ENCODE measurements at places on chromosomes 12 and 14.

DNA sequence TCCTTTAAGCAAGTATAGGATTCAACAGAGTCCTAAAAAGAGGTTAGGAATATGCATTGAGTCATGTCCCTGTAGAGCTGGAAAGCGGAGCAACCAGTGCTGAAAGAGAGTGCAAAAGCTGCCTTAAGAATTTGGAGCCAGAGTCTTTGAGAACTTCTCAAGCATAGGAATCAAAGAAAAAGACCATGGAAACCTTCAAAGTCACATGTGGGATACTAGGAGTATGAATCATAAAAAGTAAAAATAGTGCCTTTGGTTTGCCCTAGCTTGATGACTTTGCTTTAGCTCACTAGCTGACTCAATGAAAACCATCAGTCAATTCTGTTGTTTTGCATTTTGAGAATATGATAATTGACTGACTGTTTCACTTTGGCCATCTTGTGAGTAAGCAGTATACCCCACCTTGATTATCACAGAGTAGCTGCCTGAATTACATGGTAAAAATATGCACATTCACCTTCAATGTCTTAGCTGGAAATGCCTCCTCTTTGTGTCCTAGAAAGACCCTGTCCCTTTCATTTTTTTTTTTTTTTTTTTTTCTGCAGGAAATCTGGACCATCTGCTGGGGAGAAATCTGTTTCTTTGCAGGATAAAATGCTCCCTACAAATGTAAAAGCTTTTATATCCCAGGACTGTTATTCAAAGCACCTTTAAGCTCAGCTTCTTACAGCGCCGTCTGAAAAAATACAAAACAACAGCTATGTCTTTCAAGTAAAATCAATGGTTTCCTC is 248.6 kb upstream of the KRR1 start:
- peak; percentile 95 for DNase-seq

DNA sequence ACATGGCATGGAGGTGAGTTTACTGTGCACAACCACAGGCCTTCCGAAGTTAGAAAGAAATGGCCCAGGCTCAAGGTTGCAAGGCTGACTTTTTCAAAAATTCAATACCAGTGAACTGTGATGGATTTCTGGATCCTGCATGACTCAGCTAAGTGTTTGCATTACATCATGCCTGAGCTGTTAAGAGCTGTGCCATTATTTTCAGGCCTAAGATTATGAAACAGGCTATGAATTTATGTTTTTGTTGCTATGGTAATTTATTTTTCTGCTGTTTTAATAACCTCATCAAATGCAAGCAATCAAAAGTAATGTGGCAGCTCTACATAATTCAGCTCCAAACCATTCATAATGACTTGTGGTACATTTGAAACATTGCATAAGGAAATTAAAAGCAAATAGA is 457.7 kb upstream of the TMEM132C start:
- peak; percentile 83 for DNase-seq

GRCh38 chr12:76820888-76821482 is 57.1 kb downstream of the ZDHHC17 start:
- DNase-seq, result peak; percentile 40

GRCh38 chr14:94660306-94660946 is 48.2 kb downstream of the SERPINA3 start:
- DNase-seq, result no peak

GRCh38 chr14:55336162-55336561 is 64.9 kb downstream of the FBXO34 start:
- DNase-seq, result no peak

DNA sequence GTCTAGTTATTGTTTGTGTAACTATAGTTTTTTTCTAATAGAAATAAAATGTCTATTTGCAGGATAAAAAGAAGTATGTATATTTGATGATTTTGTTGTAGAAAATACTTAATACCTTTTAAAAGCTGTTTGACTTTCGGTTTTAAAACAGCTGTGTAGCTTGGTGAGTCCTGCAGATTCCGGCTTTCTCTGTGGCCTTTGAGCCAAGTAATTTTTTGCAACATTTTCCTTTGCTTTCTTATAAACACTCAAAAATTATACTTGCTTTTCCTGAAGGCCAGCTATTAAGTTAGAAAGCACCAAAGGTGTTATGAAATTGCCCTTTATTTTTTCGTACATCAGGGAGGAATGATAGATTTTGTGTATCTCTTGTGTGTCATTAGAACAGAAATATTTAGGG is 63.6 kb downstream of the CRADD start:
- peak; percentile 58 for DNase-seq

GRCh38 chr12:87074781-87075180 is 818.6 kb upstream of the MGAT4C start:
- DNase-seq, result peak; percentile 4

DNA sequence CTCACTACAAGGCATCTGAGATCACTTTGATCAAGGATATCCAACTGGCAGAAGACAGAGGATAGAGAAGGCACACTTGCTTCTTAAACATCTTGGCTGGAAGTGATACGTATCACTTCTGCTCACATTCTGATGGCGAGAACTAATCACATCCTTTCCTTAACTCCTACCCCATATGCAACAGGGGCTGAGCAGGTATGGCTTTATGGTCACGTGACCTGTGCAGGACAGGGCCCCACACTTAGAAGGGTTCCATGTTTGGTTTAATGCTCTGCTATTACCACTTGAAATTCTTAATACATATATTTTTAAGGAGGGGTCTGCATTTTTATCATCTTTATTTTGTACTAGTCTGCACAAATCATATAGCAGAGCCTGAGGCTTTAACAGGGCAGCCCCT is 177.3 kb downstream of the SLC15A5 start:
- no peak for DNase-seq

DNA sequence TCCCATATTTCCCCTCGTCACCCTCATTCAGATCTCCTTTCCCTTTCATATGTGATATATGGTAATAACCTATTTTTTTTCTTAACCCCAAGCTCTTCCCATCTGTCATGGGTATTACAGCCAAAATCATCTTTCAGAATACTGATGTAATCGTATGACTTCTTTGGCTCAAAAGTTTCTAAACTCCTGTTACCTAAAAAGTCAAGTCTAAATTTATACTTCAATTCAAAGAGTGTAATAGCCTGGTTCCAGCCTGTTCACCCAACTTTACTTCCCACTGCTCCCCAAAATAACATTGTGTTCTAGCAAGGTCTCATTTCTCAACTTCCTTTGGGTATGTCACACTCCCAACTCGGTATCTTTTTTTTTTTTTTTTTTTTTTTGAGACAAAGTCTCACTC is 48.5 kb downstream of the TBK1 start:
- no peak for DNase-seq

- DNase-seq, result peak; percentile 90
Observed at GRCh38 chr12:123115409-123116121, 35.3 kb downstream of the PITPNM2 start.

- peak; percentile 23 for DNase-seq
Observed at GRCh38 chr14:66628636-66629035, 120.7 kb downstream of the GPHN start.

- no peak for DNase-seq
Observed at GRCh38 chr12:64110864-64111263, 111.2 kb downstream of the KICS2 start.

GRCh38 chr12:15256761-15257160 is 35.5 kb upstream of the RERG start:
- peak; percentile 93 for DNase-seq

GRCh38 chr12:118780939-118781338 is 200.4 kb upstream of the SRRM4 start:
- DNase-seq, result no peak

- DNase-seq, result no peak
Observed at GRCh38 chr12:76288218-76288617, 60.0 kb downstream of the BBS10 start.

- DNase-seq, result peak; percentile 51
Observed at GRCh38 chr12:31005944-31006361, 67.7 kb upstream of the DDX11 start.

GRCh38 chr14:101405171-101405883 is 156.0 kb upstream of the DIO3 start:
- peak; percentile 58 for DNase-seq

DNA sequence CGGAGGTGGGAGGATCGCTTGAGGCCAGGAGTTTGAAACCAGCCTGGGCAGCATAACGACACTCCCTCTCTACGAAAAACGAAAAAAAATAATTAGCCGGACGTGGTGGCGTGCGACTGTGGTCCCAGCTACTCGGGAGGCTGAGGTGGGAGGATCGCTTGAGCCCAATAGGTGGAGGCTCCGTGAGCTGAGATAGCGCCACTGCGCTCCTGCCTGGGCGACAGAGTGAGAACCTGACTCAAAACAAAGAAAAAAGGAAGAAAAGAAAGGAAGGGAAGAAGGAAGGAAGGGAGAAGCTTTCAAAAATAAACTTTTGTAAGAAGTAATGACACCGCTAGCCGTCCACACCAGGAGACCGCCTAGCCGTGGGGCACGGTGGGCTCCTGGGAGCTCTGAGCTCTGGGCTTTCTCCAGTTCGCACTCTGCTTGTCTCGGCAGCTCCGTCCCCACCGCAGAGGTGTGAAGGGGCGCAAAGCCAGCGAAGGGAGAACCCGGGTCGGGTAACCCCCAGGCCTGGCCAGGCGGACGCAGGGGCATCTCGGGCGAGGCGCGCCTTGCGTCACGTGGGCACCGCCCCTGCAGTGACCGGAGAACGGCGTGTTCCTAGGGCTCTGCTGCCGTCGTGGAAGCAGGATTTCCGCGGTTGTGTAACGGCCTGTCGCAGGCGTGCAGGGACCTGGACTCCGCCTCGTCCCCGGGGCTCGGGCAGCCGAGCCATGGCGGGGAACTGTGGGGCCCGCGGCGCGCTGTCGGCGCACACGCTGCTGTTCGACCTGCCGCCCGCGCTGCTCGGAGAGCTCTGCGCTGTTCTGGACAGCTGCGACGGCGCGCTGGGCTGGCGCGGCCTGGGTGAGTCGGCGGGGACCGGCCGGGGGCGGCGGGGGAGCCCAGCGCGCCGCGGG is at the start of gene IRAK3:
IRAK3 (plus strand) TSS at position 631 of the 902 bp plus-strand sequence; CDS start at position 717, 86 bp downstream.
- peak; percentile 67 for DNase-seq

DNA sequence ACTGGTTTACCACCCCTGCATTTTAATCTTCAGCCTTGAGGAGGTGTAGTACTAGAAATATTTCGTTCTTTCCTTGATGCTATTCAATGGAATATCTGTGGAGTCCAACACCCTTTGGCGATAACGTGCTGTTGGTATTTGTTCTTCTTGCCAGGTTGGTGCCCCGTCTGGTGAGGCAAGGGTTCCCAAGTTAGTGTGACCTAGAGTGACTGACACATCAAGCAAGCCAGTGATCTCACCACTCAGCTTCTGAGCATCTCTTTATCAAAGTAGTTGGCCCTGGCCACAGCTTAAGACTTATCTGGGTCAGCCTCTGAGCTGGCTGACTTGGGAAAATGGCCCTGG is 60.2 kb downstream of the PLXNC1 start:
- peak; percentile 13 for DNase-seq

- peak; percentile 50 for DNase-seq
Observed at GRCh38 chr12:63206909-63207308, 55.9 kb upstream of the AVPR1A start.

GRCh38 chr12:127165567-127166392 is 1101.2 kb upstream of the TMEM132C start:
- peak; percentile 85 for DNase-seq

GRCh38 chr14:32230695-32231280 is 27.7 kb upstream of the RNU6-8 start:
- peak; percentile 75 for DNase-seq

DNA sequence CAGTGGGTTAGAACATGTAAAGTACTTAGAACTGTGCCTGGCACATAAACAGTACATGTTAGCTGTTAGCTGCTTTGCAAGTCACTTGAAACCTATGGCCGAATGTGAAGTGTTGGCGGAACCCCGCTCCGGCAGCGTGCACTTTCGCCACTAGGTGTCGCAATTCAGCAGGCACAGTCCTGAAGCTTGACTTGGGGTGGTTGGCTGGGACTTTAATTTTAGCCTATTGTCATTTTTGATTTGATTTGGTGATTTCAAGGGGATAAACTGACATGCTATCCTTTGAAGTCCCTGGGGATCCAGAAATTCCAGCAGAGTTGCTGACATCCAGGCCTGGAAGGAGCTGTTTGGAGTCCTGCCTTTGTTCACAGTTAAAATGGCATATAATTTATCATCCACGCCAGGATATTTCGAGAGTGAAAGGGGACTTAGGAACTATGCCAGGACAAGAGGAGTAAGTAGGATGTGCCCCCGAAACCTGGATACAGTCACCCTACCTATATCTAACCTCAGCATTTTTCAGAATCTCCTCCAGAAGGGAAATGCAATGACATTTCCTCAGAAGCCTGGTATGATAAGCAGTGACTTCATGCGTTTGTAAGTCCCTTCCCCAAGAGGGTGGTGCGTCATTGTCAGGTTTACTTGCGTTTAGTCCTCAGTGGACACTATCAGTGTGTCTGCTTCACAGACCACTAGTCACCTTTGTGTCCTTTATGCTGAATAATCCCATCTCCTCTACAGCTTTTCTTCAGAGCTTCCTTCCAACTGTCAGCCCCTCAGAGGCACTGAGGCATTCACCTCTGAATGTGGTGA is 3.5 kb upstream of the TSPAN9 start:
- peak; percentile 86 for DNase-seq

DNA sequence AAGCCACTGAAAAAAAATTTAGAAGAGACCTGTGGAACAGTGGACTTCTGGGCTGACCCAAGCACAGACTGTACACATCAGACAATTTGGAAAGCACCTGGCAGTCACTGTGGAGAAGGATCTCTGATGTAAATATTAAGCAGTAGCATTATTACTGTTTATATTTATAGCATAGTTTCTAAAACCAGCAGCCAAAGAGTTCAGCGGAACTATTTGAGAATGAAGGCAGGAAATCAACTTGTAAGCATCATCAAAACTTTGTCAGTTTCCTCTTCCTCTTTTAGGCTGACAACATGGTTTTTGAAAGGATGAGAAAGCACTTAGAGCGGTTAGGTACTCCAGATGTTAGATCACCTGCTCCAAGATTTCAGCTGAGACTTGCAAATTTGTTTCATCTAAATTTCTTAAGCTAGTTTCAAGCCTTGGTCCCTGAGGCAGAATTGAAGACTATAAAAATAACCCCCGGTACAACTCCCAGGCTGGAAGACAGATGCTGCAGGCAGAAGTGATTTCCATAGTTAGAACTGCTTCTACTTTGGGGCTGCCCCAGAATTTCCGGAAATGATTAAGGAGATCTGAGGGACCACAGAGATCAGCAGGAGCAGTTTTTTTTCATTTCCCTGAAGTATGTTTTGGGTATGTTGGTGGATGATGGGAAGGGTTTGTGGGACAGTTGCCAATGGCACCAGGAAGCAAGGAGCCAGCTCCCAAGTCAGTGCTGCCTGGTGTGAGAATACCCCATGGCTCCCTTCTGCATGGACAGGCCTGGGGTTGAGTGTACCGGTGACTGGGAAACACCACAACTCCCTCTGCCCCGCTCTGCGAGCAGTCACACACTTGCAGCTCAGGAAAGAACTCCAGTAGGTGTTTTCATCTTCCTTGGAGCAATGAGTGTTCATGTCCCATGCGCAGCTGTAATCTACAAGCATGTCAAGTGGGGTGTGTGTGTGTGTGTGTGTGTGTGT is 354.5 kb downstream of the NUAK1 start:
- no peak for DNase-seq

DNA sequence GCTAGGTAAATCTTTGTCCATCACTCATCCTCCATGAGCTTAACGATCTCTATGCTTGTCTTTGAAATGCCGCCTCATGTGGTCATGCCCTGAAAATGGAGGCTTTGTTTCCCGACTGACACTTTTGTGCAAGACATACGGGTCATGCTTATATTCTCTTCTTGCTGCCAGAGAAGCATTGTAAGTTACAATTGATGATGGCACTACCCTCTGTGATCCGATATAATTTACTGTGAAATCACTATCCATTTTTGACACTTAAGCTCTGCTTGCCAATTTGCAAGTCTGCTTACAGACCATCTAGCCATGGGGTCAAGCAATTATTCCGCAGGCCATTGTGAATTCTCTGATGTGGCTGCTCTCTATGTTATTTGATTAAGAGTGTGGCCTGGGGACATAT is 650.0 kb downstream of the FLRT2 start:
- no peak for DNase-seq

All from fibroblast of mammary gland (primary cell).